ENCODE measurements at places on chromosomes 1 and 21.

DNA sequence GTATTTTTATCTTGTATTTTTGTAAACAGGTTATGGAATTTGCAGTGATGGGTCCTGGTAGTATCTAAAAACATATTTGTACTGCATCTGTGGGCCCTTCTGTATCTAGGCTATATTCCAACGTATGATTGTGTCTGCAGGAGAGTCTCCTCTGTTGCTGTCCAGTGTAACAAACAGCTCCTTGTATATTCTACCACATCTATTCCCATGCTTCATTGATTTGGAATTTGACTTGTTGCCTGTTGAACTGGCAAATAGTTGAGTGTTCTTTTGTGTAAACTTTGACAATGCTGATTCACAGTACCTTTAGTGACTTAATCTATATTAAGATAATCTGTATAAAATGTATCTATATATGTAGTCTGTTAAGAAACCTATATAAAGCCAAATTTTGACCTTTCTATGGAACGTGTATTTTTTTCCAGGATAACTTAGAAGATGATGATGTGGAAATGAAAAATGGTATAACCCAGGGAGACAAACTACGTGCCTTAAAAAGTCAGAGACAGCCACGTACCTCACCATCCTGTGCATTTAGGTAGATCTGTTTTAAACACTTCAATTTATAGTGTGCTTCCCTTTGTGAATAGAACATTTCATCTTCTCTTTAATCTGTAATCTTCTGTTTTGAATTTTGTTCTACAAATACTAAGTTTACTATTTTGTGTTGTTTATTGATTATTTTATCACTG is 43.4 kb upstream of the GPR88 start:
- DNase-seq: no peak

- no peak for DNase-seq
These were observed 51.1 kb downstream of the SKI start for GRCh38 chr1:2279210-2279639.

DNA sequence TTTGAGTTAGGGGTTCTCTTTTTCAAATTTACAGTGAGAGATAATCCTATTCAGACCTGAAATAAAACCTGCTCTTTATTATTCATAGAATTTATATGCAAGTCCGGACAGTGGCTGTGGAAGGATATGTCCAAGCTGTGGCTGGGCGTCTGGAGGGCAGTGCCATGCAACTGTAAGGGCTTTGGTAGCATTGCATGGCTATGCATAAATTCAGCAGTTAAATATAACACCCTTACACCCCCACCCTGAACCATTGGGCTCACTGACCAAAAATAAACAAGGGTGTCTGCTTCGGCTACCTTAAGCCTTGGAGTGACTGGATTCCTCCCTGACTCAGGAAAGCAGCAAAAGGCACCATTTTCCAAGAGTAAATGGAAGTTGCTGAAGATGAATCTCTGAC is 5.4 kb downstream of the CHTOP start:
- DNase-seq: no peak

- no peak for DNase-seq
These were observed 143.5 kb upstream of the COA6 start for GRCh38 chr1:234229581-234230387.

- DNase-seq: no peak
These were observed 10.6 kb upstream of the C1orf162 start for GRCh38 chr1:111463029-111463683.
